ENCODE measurements at places on chromosomes 3 and 15.

- DNase-seq = no peak
Observed at GRCh38 chr3:176009256-176009655, 1150.1 kb downstream of the NAALADL2 start.

- DNase-seq = no peak
Observed at GRCh38 chr3:197447057-197447456, 108.7 kb downstream of the BDH1 start.

DNA sequence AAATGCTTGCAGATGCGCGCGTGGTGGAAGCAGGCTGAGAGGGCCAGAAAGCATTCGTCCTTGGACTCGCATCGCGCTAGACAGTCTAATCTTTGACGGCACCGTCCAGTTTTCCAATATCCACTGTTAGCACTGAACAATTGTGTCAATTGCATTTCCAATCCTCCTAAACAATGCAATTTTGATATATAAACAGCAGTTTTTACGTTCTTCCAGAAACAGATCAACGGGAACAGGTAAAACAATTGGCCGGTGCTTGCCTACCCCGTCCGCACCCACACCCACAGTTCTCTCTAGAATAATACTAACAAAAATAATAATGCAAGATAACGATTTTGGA, 17.2 kb downstream of the CPN2 start:
- no peak for DNase-seq

GRCh38 chr3:141308588-141309218, 59.6 kb upstream of the ZBTB38 start:
- DNase-seq = no peak

DNA sequence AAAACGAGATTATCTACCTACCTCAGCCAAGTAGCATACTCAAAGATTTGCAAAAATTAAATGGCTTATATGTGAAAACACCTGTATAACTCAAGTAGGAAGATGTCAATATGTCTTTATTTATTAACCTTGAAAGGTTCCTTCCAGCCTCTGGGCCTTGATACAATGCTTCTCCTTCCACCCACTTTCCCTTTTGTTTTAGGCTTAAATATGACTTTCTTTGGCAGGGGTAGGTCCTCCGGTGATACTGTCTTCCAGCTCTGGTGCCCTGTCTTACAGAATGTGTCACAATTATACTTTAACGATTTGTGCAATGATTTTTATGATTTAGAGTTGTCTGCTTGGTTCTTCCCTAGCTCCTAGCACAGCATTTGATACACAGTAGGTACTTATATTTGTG, 4.1 kb downstream of the LINS1 start:
- DNase-seq = no peak
